Kidney (tissue), 22 donors: ENCODE measurements at places on chromosomes 1 and 21.

- no peak for DNase-seq
Observed at GRCh38 chr1:196655071-196655470, 3.2 kb downstream of the CFH start.

DNA sequence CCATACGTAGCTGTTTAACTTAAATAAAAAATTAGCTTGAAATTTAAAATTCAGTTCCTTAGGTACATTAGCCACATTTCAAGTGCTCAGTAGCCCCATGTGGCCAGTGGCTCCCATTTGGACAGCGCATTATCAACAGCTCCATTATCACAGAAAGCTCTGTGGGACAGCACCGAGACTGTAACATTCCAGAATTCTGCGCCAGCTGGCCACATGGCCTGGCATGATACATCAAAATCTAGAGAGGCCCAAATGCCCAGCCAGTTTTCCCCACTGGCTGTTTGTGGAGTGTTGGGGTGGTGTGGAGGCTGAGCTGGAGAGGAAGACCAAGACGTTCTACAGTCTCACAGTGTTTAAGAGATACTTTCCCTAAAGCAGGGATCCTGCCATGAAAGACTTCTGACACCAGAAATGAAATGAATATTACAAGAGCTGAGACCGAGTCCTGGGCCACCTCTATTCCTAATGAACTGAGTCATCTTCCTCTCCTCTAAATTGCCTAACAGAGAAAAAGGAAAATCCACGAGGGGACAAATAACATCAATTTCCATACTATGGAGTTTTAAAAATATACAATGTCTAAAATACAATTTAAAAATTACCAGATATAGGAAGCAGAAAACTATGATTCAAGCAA lies 27.3 kb upstream of the ACTA1 start:
- no peak for DNase-seq

- no peak for DNase-seq
Observed at GRCh38 chr1:87291107-87291506, 37.6 kb upstream of the LMO4 start.

- DNase-seq: no peak
Observed at GRCh38 chr1:9350013-9350908, 57.6 kb downstream of the SPSB1 start.

DNA sequence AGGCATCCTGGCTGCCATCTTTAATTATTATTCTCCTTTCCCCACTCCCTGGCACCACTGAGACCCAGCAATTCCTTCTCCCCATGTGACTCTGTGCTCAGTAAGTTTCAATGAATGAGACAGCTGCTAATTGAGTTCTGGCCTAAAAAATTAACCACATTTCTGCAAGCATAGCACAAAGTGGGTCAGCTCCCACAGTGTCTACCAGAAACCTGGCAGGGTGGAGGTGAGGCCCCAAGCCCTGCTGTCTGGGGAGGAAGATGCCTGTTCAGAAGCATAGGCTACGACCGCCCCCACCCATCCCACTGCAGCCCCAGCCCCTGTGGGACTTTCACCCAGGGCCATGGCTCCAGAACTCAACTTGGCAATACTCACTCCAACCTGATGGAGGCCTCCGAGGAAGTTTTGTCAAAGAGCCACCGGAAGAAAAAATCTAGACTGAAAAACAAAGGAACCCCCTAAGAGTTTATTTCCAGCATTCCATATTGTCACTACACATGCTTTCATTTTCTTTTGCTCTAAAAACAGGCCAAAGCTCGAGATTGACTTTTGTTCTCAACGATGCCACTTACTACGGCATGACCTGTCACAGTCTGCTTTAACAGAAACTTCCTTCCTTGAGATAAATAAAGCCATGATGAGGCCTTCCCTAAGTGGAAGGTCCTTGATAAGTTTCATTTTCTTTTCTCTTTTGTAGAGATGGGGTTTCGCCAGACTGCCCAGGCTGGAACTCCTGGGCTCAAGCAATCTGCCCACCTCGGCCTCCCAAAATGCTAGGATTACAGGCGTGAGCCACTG lies 26.5 kb downstream of the TMEM63A start:
- DNase-seq: no peak
